Neural crest cell (in vitro differentiated cells): ENCODE measurements at places on chromosomes 16 and 17. TPM values are rescaled to one million over a fixed set of nuclear protein-coding genes. Genes with fewer than 3 reads are reported as not detected.

The SULT1A4 gene
- total RNA-seq: 3.0 and 4.3 TPM in 2 replicates

The KIAA0753 gene
- total RNA-seq: 42.3 and 44.1 TPM in 2 replicates

The CALB2 gene
- total RNA-seq: not detected in 2 replicates

The TP53TG3 gene
- not detected in 2 replicates for total RNA-seq

The CTRB2 gene
- not detected in 2 replicates for total RNA-seq

The RAC3 gene
- total RNA-seq: 73.6 and 75.0 TPM in 2 replicates

The IRX5 gene
- 12.7 and 14.9 TPM in 2 replicates for total RNA-seq

DNA sequence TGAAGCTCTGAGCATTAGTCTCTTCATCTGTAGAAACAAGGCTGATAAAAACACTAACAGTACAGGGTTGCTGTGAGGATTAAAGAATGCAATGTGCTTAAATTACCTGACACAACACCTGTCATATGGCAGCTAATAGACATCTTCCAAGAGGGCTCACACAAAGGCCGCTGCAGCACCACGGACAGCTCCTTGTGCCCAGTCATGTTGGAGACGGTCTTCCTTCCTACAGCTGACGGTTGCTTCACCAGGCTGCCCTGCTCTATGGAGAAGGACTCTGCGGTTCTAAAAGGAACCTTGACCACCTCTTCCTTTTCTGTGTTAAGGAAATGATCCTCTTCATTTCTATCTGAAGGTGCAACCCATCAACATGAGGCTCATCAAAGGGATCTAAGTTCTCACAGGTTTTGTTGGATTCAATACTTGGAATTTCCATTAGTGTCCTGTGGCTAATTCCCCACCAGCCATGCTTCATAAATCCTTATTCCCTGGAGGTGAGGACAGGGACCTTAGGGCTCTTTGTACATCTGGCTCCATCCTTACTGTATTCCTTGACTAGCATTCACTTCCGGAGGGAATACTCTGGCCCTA is 138.9 kb upstream of the CES5A start:
- DNase-seq: peak; percentile 68
- H3K4me1 ChIP-seq: no peaks in the 10 kb centered on the region
- H3K4me3 ChIP-seq: no peak overlapping the region
- H3K27me3 ChIP-seq: peaks cover 92% of the 10 kb centered on the region
- no peaks in the 10 kb centered on the region for H3K36me3 ChIP-seq

DNA sequence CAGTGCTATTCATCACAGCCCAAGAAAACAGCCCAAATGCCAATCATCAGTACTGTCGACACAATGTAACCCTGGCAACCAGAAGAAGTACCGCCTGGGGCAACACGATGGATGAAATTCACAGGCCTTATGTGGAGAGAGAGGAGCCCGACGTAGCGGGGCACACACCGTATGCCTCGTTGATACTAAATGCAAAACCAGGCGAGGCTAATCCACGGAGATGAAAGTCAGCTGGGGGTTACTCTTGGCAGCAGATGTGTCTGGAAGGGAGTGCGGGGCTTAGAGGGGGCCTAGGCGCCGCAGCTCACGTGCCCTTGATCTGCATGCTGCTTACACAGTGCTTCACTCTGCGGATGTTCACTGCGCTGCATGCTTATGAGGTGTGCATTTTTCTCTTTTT is 29.8 kb downstream of the ITGAE start:
- no peaks in the 10 kb centered on the region for H3K36me3 ChIP-seq
- H3K27ac ChIP-seq: no peak overlapping the region
- peaks cover 17% of the 10 kb centered on the region for H3K4me1 ChIP-seq
- no peak overlapping the region for H3K4me3 ChIP-seq

DNA sequence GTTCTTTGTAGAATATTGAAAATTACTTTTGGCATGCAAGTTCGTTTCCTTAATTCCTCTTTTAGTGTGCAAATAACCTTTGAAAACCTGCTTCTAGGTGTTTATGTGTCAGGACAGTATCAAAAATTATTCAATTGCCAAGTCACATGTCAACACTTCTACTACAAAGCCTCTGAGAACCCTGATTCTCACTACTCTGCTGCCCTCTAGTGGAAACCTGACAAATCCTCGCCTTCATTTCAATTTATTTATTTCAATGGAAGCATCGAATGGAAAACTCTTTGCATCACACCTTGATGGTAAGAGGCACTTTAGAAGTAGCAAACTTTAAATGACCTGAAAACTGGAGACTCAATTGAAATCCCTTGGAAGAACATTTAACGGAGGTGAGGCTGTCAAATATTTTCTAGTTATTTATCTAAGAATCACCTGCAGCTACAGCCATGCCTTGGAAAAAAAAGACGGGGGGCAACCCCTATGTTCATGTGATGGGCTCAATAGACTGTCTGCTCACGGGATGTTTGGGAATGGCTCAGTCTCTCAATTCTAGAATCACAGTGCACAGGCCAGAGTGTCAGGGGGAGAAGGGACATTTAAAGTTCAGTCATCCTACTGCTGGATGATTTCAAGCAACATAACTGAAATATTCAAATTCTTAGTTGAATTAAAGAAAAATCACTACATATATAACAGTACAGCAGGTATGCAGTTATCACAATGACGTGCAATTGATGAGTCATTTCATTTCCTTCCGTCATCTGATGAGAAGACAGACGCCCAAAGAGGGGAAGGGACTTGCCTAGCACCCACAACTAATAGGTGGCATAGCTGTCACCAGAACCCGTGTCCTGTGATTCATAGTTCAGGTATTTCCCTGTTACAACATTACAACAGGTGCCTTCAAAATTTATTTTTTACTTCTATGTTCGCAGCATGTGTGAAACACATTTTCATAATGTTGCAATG is 563.9 kb downstream of the TOX3 start:
- no peaks in the 10 kb centered on the region for H3K36me3 ChIP-seq
- peaks cover 25% of the 10 kb centered on the region for H3K27me3 ChIP-seq
- peaks cover 6% of the 10 kb centered on the region for H3K4me1 ChIP-seq
- peak; percentile 48 for DNase-seq
- H3K27ac ChIP-seq: no peak overlapping the region

GRCh38 chr17:34413443-34414119 is 50.5 kb upstream of the CCL1 start:
- no peak overlapping the region for H3K27ac ChIP-seq
- DNase-seq: no peak
- H3K4me3 ChIP-seq: no peak overlapping the region
- H3K27me3 ChIP-seq: peaks cover 97% of the 10 kb centered on the region
- H3K4me1 ChIP-seq: no peaks in the 10 kb centered on the region

GRCh38 chr16:71431176-71431575 is 10.7 kb downstream of the TLE7 start:
- DNase-seq: no peak
- H3K27me3 ChIP-seq: peaks cover 66% of the 10 kb centered on the region
- no peak overlapping the region for H3K4me3 ChIP-seq
- H3K4me1 ChIP-seq: peaks cover 7% of the 10 kb centered on the region

- H3K4me1 ChIP-seq: no peaks in the 10 kb centered on the region
- H3K27me3 ChIP-seq: no peaks in the 10 kb centered on the region
Observed at GRCh38 chr16:17138801-17139200, 332.0 kb downstream of the XYLT1 start.

- no peak overlapping the region for H3K4me3 ChIP-seq
- H3K36me3 ChIP-seq: no peaks in the 10 kb centered on the region
- no peaks in the 10 kb centered on the region for H3K4me1 ChIP-seq
- no peak for DNase-seq
- H3K27ac ChIP-seq: no peak overlapping the region
Observed at GRCh38 chr16:1099189-1100083, 3.4 kb upstream of the C1QTNF8 start.

DNA sequence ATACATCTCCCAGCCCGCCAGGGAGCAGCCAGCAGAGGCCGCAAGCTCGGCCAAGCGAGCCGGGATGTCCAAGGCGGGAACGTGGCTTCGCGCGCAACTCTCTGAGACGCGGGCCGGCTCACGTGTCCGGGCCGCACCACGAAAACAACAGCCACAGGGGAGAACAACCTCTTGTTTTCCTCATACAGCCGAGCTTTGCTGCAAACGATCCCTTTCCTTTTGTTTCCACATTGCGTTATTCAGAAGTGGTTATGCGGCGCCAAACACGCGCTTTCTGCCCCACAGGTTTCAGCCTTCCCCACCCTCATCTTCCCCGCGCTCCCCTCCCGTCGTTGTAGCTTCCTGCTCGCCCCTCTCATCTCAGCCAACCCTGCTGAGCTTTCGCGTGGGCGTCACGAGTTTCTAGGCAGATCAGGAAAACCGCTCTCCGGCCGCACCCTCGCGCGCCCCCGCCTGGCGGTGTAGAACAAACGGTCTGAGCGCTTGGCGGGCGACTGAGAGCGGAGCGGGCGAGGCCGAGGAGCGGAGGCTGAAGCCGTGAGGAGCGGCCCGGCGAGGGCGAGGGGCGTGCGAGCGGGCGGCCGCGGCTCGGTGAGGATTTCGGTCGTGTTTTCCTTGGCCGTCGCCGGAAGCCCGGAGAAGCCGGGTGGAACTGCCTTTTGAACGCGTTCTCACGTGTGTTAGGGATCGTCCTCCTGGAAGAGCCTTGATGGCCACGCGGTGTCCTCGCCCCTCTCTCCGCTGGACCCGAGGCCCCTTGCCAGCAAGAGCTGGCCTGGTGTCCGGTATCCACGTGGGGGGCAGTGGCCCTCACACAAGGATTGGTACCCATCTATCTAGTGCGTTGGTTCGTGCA is 6.6 kb upstream of the SMARCD2 start:
- peaks cover 17% of the 10 kb centered on the region for H3K4me1 ChIP-seq
- peak; percentile 66 for DNase-seq
- H3K27me3 ChIP-seq: peaks cover 12% of the 10 kb centered on the region
- peak overlapping the region; percentile 99 for H3K27ac ChIP-seq
- H3K36me3 ChIP-seq: peaks cover 5% of the 10 kb centered on the region

DNA sequence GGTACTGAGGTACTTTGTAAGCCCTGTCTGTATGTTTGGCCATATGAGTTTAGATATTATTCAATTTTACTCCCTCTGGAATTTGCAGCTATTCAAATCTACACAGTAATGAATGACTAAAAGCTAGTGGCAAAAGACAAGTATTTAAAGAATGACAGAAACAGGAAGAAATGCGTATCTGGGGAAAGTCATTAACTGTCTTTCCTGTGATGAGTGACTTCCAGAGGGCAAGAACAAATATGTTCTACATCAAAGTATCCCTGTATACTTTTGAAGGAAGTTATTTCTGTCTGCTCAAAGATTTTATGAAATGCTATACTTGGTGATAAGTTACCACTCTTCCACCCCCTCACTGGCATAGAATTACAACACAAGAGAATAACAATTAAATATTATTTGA is 489.3 kb upstream of the SOX9 start:
- peaks cover 7% of the 10 kb centered on the region for H3K4me1 ChIP-seq
- H3K27ac ChIP-seq: no peak overlapping the region
- no peaks in the 10 kb centered on the region for H3K27me3 ChIP-seq
- no peak for DNase-seq

DNA sequence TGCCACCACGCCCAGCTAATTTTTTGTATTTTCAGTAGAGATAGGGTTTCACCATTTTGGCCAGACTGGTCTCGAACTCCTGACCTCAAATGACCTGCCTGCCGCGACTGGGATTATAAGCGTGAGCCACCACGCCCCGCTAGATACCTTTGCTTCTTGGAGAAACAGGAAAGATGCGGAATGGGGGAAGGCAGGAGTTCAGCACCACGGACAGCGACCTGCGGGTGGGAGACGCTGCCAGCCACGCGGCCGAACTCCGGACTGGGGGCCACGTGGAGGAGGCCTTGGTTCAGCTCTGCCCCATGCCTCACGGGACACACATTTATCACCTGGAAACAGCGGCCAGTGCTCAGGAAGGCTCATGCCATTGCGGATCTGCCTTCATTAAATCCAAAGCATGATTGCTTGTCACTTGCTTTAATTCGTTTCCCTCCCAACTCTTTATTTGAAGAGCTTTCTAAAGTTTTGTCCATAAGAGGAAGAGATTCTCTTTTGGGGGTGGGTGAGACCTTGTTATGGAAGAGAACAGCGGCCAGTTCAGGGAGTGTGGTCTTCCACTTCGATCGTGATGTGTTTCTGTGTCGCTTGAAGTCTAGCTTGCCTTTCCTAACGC is 219.9 kb downstream of the ENGASE start:
- no peak overlapping the region for H3K4me3 ChIP-seq
- peak; percentile 90 for DNase-seq
- peaks cover 82% of the 10 kb centered on the region for H3K27me3 ChIP-seq
- no peaks in the 10 kb centered on the region for H3K36me3 ChIP-seq
- H3K4me1 ChIP-seq: no peaks in the 10 kb centered on the region
- no peak overlapping the region for H3K27ac ChIP-seq

DNA sequence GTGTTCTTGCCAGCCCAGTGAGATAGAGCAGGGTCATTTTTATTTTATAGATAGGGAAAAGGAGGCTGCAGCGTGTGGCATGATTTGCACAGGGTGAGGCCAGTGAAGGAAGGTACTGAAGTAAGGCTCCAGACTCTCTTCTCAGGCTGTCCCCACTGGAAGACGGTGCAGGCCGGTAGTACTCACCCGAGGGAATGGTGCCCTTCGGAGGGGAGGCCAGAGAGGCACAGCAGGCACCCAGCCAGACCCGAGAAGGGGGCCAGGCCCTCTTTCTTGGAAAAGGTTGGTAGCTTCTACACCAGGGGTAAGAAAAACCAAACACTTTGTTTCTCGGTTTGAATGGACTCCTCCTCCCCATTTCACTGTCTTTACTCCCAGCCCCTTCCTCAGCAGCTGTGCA is 288 bp downstream of the ANKRD40CL start:
- no peak overlapping the region for H3K4me3 ChIP-seq
- no peak overlapping the region for H3K27ac ChIP-seq
- no peaks in the 10 kb centered on the region for H3K36me3 ChIP-seq
- H3K27me3 ChIP-seq: no peaks in the 10 kb centered on the region
- H3K4me1 ChIP-seq: peaks cover 42% of the 10 kb centered on the region

DNA sequence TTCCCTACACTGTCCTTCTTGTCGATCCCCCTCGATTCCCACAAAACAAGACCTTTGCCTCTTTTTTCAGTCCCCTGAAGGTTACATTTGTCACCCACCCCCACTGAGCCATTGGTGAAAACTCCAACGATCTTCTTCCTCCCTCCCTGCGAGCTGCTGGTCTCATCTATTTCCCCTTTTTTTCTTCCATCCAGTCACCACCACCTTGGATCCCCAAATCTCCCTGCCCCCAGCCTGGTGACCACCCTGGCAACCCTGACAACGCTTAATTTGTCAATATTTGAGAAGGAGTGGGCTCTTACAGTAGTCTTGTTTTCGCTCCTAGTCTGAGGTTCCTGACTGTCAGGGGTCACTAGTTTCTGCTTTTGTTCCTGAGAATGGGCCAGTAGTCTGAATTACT is 62.9 kb downstream of the SMPD3 start:
- no peak overlapping the region for H3K4me3 ChIP-seq
- H3K4me1 ChIP-seq: peaks cover 19% of the 10 kb centered on the region
- DNase-seq: no peak
- no peaks in the 10 kb centered on the region for H3K27me3 ChIP-seq
- no peak overlapping the region for H3K27ac ChIP-seq
- no peaks in the 10 kb centered on the region for H3K36me3 ChIP-seq

GRCh38 chr16:67357561-67357960 is 30.9 kb downstream of the LRRC36 start:
- peaks cover 10% of the 10 kb centered on the region for H3K27me3 ChIP-seq
- DNase-seq: no peak
- H3K27ac ChIP-seq: no peak overlapping the region
- no peaks in the 10 kb centered on the region for H3K36me3 ChIP-seq
- no peak overlapping the region for H3K4me3 ChIP-seq
